Activated CD4-positive, alpha-beta T cell treated with anti-CD3 and anti-CD28 coated beads for 4 hours (primary cell): ENCODE measurements at places on chromosomes 2 and 18.

DNA sequence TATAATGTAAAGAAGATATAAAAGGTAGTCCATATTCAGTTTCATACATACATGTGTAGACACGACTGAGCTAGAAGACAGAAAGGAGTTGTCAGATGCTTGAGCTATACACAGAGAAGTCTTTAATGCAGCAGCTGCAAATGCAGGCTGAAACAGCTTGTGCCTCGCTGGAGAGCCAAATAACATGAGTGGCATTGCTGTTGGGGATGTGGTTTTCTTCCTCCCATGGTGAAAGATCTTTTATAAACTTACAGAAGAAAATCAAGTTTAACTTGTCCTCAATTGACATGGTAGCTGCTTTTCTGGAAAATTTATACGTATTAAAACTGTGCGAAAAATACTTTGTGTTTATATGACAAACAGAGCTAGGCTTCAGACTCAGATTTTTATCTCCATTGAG, 16.4 kb upstream of the IL1R1 start:
- no peak for DNase-seq

DNA sequence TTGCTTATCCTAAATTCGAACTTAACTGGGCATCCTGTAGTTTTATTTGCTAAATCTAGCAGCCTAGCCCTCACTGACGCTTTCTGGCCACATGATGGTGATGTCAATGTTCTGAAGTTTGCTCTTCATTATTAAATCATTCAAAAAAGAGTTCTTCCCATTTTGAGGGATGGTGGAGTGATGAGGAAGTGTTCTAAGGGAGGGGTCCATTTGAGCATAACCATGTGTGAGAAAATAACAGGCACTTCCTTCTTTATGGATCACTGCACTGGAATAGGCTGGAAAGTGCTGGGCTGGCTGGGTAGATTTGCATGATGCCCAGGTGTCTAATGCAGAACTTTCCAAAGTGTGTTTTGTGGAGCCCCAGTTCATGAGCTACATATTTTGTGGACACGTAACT, 74.2 kb downstream of the TNFRSF11A start:
- no peak for DNase-seq

- DNase-seq = no peak
Measured at GRCh38 chr2:43631618-43632317, 5.3 kb upstream of the PLEKHH2 start.

DNA sequence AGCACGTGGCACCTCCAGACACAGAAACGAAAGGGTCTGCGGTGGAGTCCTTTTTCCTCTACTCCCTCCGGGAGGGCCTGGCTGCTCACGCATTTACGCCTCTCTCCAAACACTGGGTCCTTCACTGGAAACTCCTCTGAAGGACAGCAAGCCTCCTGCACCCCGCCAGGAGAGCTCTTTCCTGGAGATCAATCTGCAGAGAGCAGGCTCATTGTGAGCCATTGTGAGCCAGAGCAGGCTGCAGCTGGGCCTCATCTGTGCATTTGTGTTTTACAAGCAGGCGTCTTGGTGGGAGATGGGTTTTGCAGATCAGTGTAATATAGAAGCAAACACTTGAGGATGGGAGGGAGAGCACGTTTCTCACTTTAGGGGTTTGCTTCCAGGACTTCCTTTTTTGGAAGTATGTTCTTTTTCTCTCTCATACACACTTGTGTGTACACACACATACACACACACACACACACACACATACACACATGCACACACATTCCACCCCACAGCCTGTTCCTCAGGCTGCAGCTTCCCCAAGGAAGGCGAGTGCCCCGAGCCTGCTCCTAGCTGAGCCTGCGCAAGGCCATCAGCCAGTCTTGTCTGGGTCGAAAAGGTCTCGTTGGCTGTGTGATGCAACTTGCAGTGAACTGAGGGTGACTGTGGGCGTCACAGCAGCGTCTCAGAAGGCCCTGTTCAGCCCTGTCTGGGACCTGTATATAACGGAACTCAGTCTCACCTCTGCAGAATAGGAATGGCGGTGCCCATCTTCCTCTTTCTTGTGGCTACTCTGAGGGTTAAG, 163.5 kb downstream of the GLI2 start:
- DNase-seq = no peak

- DNase-seq = no peak
Measured at GRCh38 chr2:226190479-226191252, 609.0 kb downstream of the IRS1 start.

GRCh38 chr2:164478205-164478604, 143.1 kb downstream of the GRB14 start:
- no peak for DNase-seq

- DNase-seq = no peak
Measured at GRCh38 chr2:205930209-205930608, 155.8 kb downstream of the INO80D start.

- DNase-seq = no peak
Measured at GRCh38 chr2:229270551-229271410, at the start of gene PID1. PID1 (minus strand) TSS chr2:229271287; CDS start chr2:229271043, 244 bp downstream.

- DNase-seq = no peak
Measured at GRCh38 chr2:62474176-62474575, 31.8 kb downstream of the TMEM17 start.

DNA sequence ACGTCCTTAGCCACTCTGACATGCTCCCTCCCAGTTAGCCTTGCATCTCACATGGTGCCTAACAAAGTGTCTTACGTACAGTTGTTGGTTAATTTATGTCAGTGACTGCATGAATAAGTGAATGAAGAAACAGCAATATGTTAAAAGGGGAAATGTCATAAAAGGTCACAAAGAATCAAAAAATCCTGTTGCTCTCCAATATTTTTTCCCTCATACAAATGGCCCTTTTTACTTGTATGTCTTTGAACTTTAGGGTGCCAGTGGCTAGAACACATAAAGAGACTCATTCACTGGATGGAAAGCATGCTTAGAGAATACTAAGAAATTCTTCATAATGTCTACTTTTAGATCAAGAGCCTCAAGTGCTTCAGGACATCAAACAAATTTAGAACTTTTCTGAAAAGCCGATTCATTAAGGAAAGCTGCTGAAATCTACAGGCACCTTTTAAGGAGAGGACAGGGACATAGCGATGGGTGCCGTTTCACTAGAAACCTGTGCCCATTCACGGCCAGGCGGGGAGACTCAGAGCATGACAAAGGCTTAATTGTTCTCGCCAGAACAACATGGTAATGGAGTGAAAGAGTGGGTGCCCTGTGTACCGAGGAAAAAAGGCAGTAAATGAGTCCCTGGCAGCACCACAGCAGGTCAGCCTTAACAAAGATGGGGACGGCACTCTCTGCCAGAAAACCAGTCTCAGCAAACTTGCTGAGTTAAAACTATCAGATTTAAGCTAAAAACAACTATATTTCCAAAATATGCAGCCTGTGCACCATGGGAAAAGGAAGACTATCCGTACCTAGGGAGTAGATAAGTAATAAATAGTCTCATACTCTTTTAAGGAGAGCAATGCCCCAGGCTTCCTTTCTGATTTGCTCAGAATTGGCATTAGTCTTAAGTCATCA, 71.6 kb upstream of the SPTBN1 start:
- no peak for DNase-seq

GRCh38 chr2:10360850-10361588, 58.3 kb downstream of the HPCAL1 start:
- DNase-seq = no peak

DNA sequence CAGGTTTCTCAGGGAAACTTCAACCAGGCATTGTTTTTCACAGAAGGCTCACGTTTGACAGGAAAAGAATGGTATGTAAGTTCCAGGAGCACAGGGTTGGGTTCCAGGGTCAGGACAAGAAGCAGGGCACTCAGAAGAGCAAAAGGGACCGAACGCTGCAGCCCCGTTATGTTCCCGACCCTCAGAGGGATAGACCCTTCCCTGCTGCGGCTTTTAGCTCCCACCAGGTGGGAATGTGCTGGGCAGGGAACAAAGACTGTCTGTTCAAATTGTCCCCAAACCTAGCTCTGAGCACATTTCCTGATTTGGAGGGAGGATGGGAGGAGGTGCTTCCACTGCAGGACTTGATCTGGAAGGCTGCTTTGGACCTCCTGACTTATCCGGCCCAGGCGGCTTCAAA, 130.1 kb downstream of the RAB3GAP1 start:
- no peak for DNase-seq

DNA sequence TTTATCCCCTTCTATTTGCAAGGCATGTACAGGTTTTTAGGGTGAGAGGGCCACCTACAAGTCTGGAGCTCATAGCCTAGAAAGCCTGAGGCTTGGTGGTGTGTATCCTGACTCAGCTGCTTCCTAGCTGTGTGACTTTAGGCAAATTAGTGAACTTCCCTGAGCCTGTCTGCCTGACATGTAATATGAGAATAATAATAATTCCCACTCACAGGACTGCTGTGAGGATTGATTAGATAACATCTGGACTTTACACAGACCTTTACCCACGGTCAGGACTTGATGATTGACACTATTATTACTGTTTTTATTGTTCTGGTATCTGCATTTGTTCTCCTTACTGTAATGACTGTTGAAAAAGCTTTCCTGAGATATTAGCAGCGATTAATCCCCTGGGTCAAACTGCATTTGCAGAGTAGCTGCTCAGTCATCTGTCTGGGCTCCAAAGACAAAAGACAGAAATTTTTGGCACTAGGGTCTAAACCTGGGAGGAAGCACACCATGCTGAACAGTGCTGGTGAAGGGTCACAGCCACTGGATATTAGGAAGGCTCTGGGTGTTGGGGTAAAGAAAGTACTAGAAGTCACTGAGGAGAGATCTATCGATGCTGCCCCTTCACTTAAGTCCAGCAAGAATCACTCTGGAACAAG, 276.5 kb upstream of the FN1 start:
- no peak for DNase-seq

DNA sequence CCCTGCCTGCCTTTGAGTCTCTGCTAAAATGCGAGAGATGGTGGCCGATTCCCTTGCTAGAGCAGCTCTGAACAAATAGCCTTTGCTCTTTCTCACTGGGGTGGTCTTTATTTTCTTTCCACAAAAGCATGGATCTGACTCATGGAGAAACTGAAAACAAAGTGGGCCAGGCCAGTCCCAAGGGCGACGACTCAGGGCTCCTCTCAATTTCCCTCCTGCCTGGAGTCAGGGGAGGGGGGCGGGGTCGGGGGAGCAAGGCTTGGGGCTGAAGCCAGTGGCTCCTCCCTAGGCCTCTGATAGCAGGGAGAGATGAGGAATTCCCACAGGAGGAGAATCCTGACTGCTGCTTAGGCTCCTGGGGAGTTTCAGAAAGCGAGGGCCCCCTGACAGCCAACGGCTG, 17.1 kb upstream of the IL1R2 start:
- DNase-seq = no peak

DNA sequence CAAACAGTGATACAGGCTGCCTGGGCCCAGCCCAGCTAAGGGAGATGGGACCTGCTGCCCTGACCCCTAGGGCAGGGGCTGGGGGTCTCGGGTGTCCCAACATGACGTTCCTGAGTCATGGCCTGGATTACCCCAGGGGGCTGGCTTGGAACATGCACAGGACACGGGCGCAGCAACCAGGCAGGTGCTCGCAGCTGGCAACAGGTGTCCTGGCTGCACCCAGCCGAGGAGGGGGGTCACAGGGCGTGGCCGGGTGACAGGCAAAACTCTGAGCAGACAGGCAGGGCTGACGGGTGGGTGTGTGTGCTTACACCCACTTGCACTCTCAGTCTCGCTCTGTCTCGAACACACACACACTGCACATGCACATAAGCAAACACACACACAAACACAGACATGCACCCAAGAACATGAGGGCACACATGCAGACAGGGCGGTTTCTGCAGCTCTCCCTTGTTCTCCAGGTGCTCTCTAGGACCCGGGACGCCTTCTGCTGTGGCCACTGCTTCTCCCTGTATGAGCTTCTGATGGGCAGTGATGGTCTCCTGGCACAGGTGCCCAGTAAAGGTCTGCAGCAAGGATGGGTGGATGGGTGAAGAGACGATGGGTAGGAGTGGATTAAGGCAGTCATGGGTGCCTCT, 33.7 kb upstream of the TAF1B start:
- DNase-seq = no peak

- no peak for DNase-seq
Measured at GRCh38 chr18:68178921-68179320, 536.0 kb downstream of the TMX3 start.

DNA sequence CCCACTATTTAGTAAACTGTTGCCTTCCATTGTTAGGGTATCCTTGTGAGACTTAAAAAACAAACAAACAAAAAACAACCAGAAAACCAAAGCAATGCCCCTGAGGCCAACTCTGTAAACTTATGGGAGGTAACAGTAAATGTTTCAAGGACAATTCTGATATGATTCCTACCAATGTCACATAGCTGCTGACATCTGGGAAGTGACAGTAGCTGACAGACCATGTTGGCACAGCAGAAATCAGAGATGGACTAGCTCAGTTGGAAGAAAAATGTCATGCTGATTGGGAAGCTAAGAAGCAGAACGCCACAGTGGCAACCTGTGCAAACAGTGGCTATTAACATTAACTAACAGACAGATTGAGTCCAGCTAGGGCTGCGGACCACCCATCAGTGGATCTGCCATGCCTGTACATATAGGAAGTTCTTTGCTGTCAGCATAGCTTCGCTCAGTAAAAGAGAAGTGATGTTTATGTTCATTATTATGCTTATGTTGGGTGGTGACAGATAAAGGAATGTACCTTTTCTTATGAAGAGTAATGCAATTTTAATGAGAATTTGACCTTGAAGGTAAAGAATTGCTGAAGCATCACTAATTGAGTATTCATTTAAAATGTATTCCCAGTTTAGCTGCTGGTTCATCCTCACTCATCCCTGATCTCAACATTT, 180.6 kb downstream of the PARD3B start:
- DNase-seq = no peak
